ENCODE measurements at places on chromosomes 2 and 18.
A peak's percentile ranks its signal among the peaks of the same experiment; 100 is the strongest.

DNA sequence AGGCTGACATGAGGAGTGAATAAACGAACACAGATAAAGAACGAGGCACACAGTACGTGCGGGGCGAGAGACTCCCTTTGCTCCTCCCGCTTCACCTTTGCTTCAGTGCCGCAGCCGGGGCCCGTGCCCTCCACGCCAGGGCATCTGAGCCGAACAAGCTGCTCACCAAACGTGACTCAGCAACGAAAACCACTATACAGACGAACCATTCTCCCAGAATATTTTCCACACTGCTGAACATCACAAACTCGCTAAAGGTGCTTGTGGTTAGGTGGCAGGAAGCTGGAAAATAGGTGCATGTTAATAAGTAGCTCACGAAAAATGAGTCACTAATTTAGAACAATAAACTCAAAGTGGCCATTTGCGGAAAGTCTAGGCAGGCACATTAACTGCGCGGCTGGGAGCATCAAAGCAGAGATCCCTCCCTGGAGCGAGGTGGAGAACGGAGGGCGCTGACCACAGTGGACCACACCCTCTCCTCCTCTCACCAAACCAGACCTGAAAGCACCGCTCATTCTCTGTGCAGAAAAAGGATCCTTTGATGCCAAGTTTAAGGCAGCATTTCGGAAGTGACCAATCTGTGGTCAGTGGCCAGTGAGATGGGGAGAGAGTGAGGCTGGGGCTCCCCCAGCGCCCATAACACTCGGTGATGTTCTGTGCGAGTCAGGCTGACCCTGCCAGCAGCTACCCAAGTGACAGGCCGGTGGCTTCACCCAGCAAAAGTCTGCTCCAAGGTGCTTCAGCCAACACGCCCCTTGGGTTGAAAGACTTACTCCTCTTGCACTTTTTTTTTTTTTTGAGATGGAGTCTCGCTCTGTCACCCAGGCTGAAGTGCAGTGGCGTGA, 153.2 kb downstream of the HDAC4 start:
- DNase-seq = no peak

DNA sequence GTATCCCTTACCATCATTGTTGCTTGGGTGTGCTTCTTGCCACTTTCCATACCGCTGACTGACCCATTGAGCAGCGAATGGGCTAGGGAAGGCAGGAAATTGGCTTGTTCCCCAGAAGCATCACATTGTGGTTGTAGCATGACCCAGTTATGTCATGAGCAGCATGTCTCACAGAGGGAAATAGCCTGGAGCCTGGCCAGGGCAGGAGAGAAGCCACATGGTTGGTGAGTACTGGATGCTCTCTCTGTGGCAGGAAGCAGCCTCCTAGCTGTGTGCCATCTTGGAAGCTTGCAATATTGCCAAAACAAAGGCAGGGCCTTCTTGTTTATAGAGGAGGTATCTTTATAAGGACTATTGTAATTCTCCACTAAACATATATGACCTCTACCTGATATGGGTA, 482.6 kb downstream of the PIK3C3 start:
- no peak for DNase-seq

DNA sequence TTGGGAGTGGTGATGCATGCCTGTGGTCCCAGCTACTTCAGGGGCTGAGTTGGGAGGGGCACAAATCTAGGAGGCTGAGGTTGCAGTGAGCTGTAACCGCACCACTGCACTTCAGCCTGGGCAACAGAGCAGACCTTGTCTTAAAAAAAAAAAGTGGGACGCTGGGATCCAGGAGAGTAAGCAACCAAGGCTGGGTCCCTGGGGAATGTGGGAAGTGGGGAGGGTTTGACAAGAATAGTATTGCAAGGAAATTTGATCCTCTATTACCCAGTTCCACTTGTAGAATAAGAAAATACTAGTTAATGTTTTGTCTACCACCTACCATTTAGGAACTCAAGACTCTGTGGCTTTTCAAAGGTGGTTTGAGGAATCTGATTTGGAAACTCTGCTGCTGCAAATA, 21.1 kb upstream of the DYTN start:
- DNase-seq = no peak

GRCh38 chr2:128594651-128594910, 275.9 kb upstream of the HS6ST1 start:
- no peak for DNase-seq

- no peak for DNase-seq
Observed at GRCh38 chr2:10560626-10561025, 112.5 kb upstream of the ODC1 start.

- no peak for DNase-seq
Observed at GRCh38 chr2:134103196-134103595, 150.7 kb upstream of the MGAT5 start.

DNA sequence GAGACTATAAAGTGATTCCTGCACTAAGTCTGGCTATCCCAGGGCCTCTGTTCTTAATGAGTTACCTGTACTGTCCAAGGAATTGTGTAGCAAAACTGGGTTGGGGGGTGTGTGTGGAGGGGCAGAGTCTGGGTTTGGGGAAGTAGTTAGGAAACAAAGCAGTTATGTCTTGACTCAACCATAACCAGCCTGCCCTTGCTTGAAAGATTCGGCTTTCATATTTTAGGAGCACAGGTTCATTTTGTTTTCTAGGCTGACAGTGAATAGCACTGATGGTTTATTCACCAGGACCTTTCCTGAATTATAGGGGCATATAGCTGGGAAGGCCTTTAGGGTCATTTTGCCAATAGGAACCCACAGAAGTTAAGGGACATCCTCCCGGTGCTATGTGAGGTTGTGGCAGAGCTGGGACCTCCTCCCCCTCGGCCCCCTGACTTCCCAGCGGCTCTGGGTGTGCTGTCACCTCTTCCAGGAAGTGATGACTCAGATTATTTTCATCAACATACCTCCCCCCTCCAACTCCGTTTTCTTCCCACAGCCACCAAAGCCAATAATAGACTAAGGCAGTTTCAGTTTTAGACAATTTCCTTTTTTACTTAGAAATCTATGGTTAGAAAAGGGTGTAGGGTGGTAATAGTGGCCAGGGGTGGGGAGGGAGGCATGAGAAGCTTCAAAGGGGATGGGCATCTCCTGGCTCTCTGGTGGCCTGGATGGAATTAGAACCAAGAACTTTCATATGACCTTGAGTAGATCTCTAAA, 44.8 kb downstream of the SETBP1 start:
- peak; percentile 84 for DNase-seq

DNA sequence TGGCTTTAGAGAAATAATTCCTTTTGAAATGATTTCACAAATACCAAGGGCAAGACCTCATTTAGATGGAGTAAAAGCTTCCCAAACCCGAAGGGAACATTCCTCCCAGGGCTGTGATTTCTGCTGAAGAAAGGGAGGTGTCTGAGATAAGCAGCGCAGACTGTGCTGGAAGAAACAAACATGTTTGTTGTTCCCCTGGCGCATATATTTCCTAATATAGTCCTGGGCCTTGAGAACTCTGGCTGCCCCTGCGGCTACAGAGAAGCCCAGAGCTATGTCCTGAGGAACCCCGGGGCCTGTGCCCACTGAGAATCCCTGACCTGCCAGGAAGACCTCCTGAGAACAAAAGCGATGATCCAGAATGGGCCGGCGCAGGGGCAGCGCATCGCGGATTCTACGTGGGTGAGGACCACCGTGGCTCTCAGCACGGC, 372.6 kb upstream of the NT5C1B start:
- DNase-seq = no peak

- peak; percentile 28 for DNase-seq
Observed at GRCh38 chr2:196337208-196337953, 166.0 kb upstream of the STK17B start.

DNA sequence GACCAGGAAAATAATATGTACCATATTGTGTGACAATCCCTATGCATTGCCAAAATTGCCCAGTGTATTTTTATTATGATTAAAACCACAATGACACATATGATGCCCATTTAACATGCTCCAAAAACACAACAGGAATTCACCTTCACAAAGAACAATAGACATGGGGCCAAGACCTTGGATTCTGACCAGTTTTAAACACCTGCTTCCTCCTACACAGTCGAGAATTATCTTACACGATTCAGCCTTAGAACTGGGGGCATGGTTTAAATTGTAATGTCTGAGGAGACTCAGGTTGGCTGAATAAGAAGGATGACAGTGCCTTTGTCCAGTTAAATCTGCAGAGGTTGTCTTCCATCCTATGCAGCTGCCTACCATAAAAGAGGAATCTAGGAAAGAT, 212.7 kb downstream of the PLCL1 start:
- no peak for DNase-seq

DNA sequence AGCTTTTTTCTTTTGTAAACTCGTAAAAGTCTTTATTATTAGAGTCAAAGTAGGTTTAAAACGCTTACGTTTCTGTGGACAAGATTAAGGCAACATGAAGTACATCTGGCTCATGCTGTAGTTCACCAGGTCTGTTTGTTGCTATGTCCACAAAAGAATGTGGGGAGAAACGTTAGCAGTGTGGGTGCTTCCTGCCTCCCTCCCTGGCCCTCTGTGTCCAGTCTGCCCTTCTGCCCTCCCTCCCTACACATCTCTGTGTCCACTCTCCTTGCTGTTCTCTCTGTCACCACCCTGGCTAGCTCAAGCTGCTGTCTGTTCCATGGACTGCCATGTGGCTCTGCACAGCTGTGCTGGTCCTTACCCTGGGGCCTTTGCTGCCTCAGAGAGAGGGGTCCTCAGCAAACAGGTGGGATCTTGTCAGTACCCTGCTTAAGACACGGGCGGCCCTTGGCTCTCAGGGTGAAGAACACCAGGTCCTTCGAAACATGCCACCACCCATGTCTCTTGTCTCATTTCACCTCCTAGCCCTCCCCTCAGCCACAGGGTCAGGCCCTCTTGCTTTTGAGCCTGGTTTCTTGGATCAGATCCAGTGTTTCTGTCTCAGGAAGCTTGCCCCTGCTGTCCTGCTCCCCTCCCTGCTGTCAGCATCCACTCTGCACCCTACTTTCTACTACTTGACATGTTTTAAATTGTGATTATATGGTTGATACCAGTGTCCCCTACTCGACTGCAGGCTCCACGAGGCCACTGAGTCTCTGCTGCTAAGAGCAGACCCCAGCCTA, 79.2 kb downstream of the LIMS1 start:
- no peak for DNase-seq

- DNase-seq = no peak
Observed at GRCh38 chr2:143051465-143051864, 77.8 kb upstream of the ARHGAP15 start.

DNA sequence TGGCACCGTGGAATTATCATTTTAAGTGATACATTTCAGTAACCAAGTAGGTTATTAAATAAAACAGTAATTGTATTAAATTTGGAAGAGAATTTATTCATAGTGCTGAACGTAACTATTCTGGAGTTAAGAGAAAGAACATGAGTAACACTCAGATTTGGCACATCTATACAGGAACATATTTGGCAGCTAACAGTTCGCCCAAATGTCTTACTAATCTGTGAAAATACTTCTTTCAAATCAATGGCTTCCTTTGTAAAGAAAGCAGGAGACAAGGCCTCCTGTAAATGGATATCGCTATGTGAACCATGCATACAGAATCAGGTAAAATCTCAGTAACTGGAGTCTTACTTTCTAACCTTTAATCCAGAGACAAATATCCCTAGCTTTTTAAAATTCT, 64.4 kb downstream of the ZNF516 start:
- DNase-seq = no peak

- DNase-seq = no peak
Observed at GRCh38 chr2:77270433-77270832, 251.7 kb downstream of the LRRTM4 start.

GRCh38 chr2:218003281-218003944, 618 bp upstream of the TNS1 start:
- no peak for DNase-seq

GRCh38 chr2:160493227-160494028, at the start of gene RBMS1:
TSS of gene RBMS1 (minus strand) at chr2:160493807. CDS start at chr2:160493363, 444 bp downstream.
- DNase-seq = peak; percentile 56

DNA sequence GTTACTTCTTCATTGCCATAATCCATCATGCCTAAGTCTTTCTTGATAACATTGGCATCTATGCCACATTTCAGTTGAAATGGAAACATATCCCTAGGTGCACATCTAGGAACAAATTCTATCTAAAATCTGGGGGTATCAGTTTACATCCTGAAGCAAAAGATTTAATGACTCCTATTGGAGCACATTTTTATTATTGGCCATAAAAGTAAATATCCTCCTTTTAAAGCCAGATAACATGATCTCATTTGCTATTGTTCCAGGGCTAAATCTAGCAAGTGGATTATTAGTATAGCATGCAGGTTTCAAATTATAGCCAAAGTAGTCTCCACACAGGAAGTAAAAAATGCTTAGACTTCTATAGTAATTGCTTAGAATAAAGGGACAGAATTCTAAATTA, 193.2 kb downstream of the CDH2 start:
- DNase-seq = no peak

DNA sequence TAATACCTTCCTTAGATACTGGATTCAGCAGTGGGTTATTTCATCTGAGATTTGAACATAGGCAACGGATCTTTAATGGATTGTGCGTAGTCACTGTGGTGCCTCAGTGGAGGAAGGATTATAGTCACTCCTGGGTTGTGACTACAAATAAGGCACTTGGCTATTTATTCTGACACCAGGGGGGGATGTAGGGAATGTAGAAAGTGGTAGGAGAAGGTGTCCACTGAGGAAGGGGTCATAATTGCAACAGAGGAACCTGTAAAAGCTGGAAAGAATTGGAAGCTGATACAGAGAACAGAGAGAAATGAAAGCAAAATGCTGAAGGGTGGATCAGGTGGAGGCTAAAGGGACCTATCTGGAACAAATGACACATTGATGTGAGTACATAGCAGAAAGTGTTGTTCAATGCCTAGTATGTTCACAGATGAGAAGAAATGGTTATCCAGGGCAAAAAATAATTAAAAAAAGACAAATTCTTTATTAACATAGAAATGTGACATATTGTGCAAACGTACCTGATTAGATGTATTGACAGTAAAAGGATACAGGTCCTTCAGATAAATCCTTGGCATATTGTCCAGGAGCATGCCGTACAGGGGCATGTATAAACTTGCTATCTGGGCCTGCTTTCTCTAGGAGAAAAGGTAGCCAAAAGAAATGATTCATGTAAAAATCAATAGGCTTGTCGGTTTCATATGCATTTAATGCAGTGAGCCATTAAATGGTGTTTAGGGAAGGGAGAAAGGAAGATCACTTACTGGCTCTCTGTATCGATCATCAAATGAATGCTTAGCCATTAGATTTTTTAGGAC, 91.2 kb upstream of the CCDC195 start:
- peak; percentile 4 for DNase-seq

DNA sequence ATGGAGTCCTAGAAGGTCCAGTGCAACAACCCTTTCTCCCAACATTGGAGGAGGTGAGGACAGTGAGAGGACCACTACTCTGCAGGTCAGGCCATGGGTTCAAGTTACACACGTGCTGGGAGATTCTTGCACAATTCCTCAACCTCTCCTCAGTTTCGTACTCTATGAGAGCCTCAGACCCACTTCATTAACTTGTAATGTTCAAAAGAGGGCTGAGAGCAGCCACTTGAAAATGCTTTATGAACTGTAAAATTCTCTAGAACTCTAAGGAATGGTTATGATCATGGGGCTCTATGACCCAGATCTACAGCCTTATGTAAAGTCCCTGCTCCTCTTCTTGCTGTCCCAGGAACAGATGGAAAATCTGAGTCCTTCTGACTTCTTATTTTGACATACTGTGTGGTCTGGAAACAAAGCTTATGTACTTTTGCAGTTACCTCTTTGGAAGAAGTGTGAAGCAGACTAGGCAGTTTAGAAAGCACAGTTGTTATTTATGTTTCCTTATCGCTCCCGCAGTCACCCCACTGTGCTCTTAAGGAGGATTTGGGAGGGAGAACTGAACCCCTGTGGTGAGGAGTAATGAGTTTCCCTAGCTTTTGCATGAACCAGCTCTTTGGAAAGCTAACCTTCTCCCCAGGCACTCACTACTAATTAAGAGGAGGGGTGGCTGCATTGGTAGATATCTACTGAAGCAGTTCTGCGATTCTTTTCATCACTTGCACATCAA, 296.6 kb downstream of the LRRTM1 start:
- DNase-seq = no peak

- DNase-seq = no peak
Observed at GRCh38 chr18:58947136-58947732, 82.6 kb downstream of the ZNF532 start.
